ENCODE measurements at places on chromosomes 5 and 9.

- DNase-seq = no peak
Measured at GRCh38 chr9:87849144-87849758, 33.4 kb upstream of the SPATA31E1 start.

DNA sequence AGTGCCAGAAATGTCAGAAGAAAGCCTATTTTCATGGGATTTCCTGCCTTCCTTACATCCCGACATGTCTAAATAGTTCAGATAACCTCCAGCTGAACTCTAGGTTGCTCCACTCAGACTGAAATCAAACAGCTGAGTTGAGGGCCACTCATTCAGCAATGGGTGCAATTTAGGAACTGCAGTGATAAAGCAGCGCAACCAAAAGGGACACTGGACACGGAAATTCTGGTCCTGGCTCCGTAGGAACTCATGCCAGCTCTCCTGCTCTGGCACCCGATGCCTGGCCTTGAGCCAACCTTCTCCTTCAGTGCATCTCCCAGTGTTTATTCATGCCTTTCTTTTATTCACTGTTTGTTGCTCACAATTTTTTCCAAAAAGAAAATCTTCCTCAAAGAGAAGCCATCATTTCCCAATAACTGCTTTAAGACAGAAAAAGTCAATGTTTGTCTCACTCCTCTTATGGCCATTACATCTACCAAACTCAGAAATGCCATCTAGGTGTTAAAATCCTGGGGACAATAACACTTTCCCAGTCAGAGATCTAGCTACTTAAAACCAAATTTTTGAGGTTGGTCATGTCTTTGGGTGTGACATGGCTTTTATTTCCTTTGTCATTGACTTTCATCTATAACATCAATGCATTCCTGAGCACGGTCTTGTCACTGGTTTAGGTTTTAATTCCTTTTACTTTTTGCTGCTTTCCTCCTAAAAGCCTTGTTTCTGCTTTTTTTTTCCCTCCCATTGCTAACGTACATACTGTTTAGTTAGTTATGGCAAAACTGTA, 126.9 kb downstream of the PDE4D start:
- DNase-seq = no peak

DNA sequence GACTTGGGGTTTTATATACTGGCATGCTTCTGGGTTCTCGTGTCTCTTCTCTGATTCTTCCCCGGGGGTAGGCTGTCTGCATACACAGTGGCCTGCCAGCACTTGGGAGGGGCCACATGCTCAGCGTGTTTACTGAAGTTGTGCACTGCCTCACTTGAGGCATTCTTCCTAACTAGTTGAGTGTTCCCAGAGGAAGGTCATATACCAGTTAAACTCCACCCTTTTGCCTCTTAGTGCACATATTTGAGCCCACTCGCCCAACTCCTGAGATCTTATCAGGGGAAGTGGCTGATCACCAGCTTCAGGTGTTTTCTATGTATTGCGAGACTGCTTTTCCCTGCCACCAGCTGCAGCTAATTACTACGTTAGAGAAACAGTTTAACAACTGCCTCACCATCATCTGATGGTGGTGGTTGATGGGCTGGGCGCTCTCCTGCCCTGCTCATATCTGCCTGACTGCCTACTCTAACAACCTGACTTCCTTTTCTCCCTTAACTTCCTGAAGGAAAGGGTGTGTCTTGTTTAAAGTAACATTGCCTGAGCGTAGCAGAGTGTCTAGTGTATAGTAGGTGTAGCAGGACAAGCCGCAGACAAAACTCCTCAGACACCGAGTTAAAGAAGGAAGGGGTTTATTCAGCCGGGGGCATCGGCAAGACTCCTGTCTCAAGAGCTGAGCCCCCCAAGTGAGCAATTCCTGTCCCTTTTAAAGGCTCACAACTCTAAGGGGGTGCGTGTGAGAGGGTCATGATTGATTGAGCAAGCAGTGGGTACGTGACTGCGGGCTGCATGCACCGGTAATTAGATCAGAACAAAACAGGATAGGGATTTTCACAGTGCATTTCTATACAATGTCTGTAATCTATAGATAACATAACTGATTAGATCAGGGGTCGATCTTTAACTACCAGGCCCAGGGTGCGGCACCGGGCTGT, 60.1 kb upstream of the CLINT1 start:
- no peak for DNase-seq

DNA sequence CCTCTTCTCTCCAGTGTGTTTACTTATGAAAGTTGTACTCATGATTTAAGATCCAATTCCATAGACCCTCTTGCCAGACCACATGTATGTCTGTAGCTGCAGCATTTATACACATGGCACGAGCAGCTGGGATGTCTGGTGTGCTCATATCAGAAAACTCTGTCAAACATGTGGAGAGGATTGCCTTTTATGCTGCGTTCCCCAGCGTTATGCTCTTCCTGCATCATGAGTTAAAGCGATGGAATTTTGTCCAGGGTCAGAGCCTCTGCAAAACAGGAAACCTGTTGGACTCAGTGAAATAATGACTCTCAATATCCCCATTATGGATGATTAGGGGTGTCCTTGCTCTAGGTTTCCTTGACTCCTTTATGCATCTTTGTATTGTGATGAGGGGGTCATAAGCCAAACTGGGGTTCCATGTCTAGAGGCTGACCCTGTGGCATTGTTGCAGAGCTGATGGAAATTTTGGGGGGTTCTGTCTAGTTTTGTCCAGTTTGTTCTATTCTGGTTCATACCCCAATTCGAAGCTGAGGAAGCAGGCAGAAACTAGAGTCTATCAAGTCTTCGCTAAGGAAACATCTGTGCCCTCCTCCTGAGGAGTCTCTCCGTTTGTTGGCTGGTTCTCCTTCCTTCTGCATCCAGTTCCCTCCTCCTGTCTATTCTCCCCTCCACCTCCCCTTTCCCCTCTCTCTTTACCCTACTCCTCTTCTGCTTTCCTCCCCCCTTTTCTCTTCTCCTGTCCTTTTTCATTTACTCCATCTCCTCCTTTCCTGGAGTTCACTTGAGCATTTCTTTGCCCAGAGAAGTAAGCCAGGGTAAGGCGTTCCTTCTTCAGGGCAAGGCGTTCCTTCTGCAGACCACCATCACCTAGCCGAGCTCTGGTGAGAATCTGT, 252.8 kb downstream of the MAST4 start:
- DNase-seq = no peak

GRCh38 chr5:33267801-33268200, 173.0 kb upstream of the TARS1 start:
- DNase-seq = no peak

GRCh38 chr5:173228639-173229381, 6.2 kb downstream of the NKX2-5 start:
- DNase-seq = no peak

DNA sequence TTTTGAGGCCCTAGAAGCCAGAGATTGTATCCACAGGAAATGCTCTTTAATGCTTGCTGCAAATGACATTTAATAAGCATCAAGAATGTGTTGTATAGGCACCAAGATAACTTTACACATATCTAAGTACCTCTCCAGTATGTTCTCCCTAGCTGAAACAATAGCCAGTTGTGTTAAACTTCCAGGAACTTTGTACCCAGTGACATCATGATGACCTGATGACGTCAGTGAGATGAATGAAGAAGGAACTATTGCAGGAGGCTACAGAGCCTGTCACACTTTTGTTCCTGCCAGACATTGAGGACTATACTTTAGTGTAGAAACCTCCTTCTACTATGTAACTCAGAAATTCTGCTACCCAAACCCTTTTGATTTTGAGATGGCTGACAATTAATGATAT, 129.8 kb downstream of the CD180 start:
- DNase-seq = no peak

DNA sequence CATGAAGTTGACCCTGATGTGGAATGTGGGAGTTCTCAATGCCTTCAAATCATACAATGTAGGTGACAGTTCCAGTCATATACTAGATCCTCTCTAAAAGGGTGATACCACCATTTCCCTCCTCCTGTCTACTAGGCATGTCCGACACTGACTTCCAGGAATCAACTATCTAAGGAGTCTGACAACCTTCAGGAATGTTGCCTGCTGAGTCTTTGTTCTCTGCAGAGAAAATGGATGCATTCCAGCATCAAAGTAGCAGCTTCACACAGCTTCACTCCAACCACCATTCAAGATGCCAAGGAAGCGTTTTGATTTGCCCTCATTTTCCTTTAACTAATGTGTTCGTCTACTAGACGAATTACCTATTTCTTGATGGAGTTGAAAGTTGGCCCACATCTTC, 530.2 kb downstream of the EBF1 start:
- DNase-seq = no peak

- DNase-seq = no peak
Measured at GRCh38 chr9:109894921-109895758, 115.1 kb downstream of the PALM2AKAP2 start.

GRCh38 chr5:111929867-111930266, 172.9 kb upstream of the NREP start:
- no peak for DNase-seq

DNA sequence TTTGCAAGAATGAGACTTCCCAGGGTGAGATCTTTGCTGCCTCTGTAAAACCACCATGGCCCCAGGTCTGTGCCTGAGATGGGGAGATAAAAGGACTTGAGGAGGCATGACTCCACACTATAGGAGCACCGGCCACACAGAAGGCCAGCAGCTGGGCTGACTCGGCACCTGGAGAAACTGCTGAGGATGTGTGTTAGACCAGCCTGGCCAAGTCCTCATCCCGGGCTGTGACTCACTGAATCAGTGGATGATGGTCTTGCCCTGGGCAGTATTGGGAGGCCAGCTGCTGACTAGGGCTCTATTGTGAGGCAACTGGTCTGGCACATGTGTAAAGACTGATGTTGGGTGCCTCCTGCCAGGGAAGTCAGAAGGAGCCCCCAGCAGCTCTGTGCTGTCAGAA, 286.2 kb downstream of the ACTL7B start:
- DNase-seq = no peak

DNA sequence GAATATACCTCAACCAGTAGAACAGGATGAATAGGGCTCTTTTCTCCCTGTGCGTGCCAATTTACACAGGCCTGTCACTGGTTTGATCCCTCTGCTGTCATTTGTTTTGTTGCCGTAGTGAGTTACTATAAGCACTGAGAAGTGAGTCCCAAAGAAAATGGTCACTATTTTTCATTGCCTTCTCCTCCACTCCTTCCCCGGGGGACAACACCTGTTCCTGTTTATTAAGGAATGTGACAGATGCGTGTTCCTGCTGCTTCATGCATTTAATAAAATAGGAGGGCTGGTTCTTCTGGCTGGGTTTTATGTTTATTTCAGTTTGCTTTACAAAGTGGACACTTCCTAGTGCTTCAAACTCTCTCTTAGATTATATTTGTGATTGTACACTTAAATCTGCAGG, 6.4 kb downstream of the THBS4 start:
- no peak for DNase-seq

DNA sequence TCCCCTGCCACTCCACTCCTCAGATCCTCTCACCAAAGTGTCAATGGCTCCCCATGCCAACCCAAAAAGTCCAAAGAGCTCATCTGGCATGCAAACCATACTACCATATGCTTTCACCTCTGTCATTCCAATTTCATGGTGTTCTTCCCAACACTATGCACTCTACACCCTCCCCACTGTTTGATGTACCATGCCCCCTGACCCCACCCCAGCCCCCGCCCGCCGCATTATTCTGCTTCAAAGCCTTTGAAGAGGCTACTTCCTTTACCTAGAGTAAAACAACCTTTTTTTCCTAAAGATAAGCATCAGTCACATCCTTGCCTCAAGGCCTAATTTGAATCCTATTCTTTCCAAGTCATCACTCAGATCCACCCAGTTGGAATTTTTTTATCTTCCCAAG, 226.3 kb downstream of the DEPDC1B start:
- no peak for DNase-seq

DNA sequence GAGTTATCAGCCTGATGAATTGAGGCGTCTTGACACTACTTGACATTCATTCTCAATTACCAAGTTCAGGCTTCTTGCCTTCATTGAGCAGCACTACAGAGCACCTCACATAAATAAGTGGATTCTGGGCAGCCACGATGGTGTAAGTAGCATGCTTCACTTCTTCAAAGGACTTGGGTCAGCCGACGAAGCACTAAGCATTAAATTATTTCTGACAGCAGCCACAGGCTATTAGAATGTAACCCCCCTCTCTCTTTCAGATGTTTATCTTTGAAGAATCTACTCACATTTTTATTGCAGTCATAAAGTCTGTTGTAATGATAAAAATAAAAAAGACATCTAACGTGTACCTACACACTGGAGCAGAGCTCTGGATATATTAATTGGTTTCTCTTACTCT, 45.9 kb upstream of the VPS13A start:
- no peak for DNase-seq

DNA sequence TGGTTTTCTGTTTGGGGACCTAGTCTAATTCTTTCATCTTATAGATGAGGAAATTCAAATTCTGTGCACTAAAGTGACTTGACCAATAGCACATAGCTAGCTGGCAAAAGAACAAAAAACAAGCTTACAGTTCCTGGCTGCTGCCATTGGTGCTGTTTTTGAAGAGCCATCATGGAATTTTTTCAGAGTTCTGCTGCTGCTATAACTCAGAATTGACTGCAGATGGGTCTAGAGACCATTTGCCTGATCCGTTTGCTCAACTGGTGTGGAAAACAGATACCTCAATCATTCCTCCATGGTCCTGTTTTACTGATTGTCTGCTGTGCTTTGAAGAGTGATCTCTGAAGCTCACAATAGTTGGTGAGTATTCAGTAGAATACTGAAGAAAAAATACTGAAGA, 15.2 kb downstream of the FBXL7 start:
- DNase-seq = no peak

- no peak for DNase-seq
Measured at GRCh38 chr5:140033037-140033760, 9.9 kb downstream of the NRG2 start.

DNA sequence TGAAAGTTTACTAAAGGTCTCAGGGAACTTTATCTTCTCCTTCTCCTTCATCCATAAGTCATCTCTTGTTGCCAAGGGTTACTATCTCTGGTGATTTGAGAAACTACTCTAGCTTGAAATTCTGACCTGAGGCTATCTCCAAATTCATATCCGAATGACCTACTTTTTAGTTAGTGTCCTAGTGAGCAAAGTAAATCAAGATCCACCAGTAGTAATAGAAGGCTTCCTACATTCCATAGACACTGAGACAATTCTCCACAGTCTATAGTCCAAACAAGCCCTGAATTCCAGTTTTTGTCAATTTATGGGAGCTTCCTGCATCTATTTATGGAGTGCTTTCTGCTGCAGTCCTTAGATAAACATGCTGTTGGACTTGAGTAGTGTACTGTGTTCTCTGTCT, 5.0 kb downstream of the IL7R start:
- DNase-seq = no peak
